ENCODE measurements at places on chromosomes 3 and 15.

DNA sequence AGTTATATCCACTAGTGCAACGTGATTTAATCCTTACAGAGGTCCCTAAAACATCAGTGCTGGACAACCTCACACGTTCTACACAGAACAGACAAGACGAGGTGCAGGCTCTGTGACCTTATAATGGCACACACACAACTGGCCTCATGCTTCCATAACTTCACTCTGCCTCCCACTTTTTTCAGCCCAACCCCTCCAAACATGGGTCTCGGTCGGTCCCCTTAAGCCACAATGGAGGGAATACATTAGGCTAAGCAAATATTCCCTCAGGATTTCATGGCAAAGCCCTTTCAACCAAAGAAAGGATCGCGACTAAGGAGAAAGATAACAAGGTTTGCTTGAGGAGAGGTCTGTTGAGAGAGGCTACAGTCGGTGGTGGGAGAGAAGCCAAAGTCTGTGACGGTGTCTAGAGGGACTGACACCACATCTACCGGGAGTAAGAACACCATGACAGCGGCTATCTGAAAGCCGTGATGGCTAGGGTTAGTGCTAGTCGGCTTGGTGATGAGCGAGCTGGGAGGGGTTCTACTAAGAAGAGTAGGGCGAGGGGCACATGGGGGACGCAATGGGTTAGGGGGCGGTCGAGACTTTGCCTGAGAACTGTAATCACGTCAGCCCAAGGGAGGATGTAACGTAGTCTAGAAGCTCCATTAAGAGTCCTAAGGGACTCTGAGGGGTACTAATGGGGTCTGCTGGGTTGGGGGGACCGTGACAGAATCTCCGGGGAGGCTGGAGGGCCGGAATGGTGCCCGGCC, 1.0 kb downstream of the MYO9A start:
- DNase-seq = peak; percentile 34

DNA sequence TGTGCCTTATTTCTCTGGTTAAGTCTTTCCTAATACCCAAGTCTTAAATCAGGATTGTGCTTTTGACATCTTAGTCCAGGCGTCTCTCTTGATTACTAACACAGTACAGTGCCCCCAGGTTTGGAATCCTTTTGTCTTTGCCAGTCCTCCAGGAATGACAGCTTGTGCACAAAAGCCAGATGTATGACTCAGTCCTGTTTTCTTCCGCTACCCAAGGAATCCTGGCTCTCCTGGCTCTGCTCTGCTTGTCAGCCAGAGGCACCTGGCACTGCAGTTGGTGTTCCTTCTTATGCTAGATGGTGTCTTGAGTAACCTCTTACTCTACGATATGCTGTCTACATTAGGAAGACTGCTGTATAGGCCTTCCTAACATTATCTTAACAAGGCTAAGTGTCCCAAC, 728.2 kb upstream of the NECTIN3 start:
- DNase-seq = peak; percentile 2

GRCh38 chr3:107110596-107111305, 266.5 kb upstream of the CCDC54 start:
- DNase-seq = no peak

DNA sequence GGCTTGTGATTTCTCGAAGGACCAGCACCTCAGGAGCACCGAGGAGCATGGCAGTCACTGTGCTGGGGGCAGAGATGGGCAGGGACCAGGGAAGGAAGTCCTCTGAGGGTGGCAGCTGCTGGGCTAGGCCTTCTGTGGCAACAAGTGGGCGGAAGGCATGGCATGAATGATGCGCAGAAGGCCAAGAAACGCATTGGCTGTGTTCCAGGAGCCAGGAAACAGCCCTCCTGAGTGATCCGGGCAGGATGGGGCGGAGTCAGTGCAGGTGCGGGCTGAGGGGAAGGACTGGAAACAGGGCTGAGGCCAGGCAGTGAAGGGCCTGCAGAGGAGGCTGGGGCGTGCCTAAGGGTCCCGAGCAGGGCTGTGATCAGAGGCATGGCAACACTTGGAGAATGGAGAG, 23.6 kb downstream of the MRPS11 start:
- DNase-seq = no peak

DNA sequence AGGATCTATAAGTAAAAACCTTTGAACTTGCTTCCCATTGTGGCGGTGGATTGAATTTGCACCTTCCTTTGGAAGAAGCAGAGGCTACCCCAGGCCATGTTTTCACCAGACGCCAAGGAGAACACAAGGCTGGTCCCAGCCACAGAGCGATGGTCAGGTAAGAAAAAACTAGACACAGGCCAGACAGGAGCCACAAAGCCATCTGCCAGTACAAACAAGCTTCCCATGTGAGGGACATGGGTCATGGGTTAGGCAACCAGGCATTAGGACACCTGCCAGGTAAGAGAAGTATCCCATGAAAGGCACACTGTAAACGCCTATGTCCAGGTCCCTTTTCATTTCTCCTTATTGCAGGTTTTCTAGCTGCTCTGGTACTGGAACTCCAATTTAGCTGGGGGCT, 190.2 kb downstream of the KLF13 start:
- DNase-seq = no peak

DNA sequence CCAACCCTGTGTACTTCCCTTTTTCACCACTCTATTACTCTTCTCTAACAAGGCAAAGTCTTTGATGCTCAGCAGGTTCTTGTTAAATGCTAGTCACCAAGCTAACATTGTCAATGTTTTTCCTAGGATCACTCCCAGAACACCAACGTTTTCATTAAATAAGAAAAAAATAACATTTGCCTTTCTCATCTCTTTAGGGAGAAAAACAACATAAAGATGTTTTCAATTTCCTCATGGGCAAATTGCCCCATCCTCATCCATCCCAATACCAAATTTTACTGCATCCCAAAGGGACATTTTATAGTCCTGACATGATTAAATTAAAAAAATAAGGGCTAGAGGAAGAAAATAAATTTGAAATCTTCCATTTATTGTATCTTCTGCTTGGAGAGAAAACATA, 106.5 kb downstream of the SUCNR1 start:
- no peak for DNase-seq

- DNase-seq = no peak
These were observed 247.1 kb upstream of the LMCD1 start for GRCh38 chr3:8254489-8254888.
